ENCODE measurements at places on chromosomes 13 and 19.

DNA sequence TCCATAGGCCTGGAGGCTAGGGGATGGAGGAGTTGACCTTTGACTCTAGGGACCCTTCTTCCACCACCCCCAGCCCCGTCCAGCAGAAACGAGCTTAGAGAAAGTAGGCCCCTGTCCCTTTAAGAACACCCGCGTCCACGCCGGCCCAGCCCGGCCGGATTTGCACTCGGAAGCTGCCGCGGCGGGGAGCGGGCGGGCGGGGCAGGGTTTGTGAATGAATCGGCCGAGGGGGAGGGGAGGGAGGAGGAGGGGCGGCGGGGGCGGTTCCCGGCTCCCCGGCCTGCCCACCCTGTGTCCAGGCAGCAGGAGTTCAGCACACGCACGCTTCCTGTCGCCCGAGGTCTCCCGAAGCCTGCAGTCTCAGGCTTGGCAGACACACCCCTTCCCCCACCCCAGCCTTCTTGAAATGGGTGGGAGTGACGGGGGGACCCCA is 1.5 kb downstream of the UNC13A start:
- DNase-seq: no peak

GRCh38 chr19:57302727-57303401 is 17.4 kb upstream of the ZNF543 start:
- DNase-seq: no peak

GRCh38 chr19:22332924-22333323 is 46.7 kb downstream of the ZNF729 start:
- no peak for DNase-seq

GRCh38 chr19:16714702-16715287 is 4.9 kb upstream of the NWD1 start:
- peak; percentile 68 for DNase-seq

DNA sequence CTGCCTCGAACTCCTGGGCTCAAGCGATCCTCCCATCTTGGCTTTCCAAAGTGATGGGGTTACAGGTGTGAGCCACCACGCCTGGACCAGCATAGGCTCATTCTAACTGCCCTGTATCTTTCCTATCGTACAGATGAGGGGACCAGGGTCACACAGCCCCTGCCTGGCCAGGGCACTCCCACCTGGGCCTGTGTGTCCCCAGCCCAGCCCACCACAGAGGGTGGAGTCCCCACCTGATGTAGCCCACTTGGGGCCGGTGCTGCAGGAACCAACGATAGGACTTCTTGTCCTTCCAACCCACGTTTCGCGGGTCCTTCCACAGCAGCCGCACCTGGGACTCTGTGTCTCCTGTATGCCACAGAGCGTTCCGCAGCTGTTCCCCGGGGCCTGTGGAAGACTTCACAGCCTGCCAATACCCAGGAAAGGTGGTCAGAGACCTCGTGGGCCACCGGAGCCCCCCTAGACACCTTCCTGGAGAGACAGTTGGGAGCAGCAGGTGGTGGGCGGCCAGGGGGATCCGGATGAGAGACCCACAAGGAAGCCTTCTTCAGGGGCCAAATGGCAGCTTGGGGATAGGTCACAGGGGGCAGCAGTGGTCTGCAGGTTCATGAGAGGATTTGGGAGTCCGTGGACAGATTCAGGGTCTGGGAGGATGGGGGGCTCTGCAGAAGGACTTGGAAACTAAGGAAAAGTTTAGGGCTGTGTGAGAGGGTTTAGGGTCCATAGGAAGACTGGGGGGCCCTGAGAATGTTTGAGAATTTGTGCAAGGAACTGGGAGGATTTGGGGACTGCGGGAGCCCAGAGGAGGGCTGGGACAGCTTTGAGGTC is 6.9 kb downstream of the COMP start:
- DNase-seq: no peak

- DNase-seq: no peak
Measured at GRCh38 chr13:28716511-28716910, 2.3 kb downstream of the SLC46A3 start.

DNA sequence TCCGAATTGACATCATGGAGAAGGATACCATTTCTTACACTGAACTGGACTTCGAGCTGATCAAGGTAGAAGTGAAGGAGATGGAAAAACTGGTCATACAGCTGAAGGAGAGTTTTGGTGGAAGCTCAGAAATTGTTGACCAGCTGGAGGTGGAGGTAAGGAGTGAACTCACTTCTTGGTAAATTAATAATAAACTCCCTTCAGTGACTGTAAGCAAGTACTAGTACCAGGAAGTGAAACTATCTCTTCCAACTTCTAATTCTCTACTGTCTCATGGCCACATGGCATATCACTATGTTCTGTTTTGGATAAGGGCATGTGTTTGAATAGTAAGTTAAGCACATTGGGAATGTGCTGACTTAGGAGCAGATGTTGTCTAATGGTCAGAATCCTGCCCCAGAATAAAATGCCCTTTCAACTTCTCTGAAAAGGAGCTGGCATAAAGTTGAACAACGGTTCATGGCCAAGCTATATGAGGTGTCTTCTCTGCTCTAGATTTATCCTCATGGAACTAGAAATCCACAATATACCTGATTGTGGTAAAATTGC is 13.4 kb downstream of the OLFM4 start:
- DNase-seq: no peak

DNA sequence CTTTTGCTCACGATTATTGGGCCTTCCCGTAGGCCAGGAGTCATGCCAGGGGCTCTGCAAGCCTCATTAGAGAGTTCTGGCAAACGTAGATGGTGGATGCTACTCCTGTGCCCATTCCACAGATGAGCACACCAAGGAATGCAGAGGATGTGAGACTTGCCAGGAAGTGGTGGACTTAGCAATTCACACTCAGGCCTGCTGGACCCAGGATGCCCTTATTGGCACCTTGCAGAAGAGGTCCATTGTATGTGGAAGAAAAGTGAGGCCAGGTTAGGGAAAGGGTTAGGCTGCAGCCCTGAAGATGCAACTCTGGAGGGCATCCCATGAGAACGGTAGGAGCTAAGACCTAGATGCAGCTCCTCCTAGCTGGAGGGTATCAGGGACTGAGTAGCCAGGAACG is 5.9 kb downstream of the UNC13A start:
- no peak for DNase-seq

GRCh38 chr19:7489609-7490044 is 792 bp upstream of the PEX11G start:
- DNase-seq: peak; percentile 7

- no peak for DNase-seq
Measured at GRCh38 chr13:67147342-67148133, 82.6 kb downstream of the PCDH9 start.

DNA sequence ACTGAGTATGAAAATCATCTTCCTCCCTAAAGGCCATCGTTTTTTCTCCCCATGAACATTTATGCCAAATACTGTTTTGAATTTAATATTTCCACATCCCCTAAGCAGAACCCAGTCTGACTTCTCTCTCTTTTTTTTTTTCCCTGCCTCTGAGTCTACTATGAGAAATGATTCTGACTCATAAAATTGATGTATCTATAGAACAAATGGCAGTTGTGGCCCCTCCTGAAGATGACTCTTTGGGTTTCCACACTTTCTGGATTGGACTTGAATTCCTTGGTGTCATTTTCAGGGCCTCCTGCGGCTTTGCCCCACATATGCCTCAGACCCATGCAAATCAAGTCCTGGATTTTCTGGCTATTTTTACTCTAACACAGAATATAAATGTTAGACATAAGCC is 22.7 kb upstream of the NAXD start:
- DNase-seq: no peak

GRCh38 chr13:43786766-43787517 is at the start of gene ENOX1:
ENOX1 (minus strand) TSS chr13:43786972.
- peak; percentile 57 for DNase-seq

GRCh38 chr13:74479124-74479523 is 344.9 kb upstream of the KLF12 start:
- no peak for DNase-seq

- no peak for DNase-seq
Measured at GRCh38 chr19:41434450-41434849, 5.3 kb downstream of the DMAC2 start.

- DNase-seq: peak; percentile 97
Measured at GRCh38 chr19:3700242-3701032, at the start of gene PIP5K1C. PIP5K1C (minus strand) TSS chr19:3700468; CDS start chr19:3700390, 78 bp downstream.

DNA sequence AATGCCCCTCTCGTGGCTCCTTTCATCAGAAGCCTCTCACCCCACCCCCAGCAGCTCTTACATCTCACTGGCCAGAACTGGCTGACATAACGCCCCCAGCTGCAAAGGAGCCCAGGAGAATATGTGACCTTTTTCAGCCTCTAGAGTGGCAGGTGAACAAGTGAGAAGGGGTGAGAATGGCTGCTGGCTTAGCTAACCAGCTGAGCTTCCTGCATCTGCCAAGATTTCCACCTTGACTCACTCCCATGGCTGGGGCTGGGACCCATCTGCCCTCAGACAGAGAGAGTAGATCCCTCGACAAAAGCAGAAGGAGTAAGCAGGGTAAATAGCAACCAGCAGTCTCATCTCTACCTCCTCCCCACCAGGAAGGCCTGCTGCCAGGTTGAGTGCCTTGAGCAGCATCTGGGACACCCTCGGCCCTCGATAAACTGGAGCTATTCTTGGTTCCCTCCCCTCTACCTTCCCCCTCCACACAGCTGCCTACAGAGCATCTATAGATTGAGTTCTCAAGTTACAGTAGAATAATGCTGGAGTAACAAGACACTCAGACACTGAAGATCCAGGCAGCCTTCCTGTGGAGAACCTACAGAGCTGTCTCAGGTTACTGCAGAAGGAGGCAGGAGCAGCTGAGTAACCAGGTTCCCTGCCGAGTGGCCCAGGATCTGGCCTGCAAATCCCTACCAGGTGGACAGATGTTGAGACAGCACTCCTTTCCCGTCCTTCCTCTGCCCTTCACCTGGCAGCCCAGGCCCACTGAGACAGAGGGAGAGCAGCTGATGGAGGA is 15.5 kb downstream of the KASH5 start:
- DNase-seq: no peak

- no peak for DNase-seq
Measured at GRCh38 chr19:18750295-18750970, 40.7 kb downstream of the COMP start.

DNA sequence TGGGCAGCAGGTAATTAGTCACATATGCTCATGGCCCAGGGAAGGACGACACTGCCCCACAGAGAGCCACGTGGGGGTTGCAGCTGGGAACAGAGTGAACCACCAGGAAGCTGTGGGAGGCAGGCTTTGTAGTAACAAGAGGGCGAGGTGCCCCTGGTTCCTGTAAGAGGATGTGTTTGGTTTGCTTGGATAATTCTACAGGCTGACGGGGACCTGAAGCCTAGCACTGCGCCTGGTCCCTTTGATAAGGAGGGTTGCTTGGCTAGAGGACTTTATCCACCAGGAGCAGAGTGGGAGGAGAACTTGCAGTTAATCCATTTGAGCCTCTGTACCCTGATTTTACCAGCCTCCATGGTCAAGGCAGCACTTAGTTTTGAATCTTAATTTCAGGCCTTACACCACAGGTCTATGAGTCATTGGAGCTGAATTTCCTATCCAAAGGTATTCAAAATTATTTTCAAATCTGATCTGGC is 67.4 kb upstream of the CLDN10 start:
- DNase-seq: no peak

DNA sequence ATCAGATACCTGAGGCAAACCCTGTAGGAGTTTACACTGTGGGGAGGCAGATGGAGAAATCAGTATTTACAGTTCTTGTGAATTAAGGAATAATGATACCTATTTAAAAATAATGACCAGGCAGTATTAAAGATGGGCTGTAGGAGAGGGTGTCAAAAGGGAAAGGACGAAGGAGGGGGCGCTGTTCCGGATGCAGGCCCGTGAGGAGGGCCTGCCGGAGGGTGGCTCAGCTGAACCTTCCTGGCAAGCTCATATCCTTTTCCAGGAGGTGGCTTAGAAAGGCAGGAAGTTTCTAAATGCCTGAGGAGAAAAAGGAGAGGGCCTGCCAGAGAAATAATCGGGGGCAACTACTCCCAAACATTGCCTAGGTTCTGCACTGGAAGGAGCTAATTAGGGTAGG is 46.6 kb downstream of the MBNL2 start:
- no peak for DNase-seq

- DNase-seq: peak; percentile 79
Measured at GRCh38 chr19:48933382-48933932, at the start of gene DHDH. DHDH (plus strand) TSS chr19:48933699; CDS start chr19:48933722, 23 bp downstream.

GRCh38 chr19:10420444-10421239 is at the start of gene PDE4A:
PDE4A (plus strand) TSS chr19:10420538; CDS start chr19:10420765, 227 bp downstream.
- peak; percentile 58 for DNase-seq

GRCh38 chr19:290372-291005 is 714 bp downstream of the PLPP2 start:
- no peak for DNase-seq

DNA sequence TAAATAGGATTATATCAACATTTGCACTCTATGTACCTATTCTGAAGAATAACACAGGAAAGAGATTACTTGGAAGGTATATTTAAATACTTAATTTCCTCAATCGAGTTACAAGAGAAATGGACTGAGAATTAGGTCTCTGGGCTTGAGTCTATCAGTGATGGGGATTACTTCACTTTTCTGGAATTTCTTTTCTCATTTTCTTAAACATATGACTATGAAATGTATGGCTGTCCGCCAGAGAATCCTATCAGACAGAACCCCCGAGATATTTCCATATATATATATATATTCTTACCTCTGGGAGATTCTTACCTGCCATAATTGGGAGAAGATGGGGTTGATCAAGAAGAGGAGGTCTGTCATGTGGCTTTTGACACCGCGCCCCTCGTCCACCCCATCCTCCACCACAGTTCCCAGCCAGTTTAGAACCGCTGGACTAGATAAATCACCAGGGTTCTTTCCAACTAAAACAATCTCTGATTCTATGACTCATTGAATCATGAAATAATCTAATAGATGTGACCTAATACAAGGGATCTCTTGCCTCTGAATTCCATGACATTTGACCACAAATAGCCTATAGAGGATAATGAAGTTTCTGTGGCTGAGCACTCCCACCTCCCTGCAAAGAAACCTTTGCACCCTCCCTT is 231.3 kb downstream of the TBC1D4 start:
- DNase-seq: no peak

GRCh38 chr19:46514589-46515289 is 19.1 kb upstream of the PNMA8B start:
- no peak for DNase-seq

- DNase-seq: no peak
Measured at GRCh38 chr19:49141352-49141751, 13.8 kb downstream of the HRC start.
